ENCODE measurements at places on chromosomes 12 and 14. TPM values are rescaled to one million over a fixed set of nuclear protein-coding genes. Genes with fewer than 3 reads are reported as not detected.

DNA sequence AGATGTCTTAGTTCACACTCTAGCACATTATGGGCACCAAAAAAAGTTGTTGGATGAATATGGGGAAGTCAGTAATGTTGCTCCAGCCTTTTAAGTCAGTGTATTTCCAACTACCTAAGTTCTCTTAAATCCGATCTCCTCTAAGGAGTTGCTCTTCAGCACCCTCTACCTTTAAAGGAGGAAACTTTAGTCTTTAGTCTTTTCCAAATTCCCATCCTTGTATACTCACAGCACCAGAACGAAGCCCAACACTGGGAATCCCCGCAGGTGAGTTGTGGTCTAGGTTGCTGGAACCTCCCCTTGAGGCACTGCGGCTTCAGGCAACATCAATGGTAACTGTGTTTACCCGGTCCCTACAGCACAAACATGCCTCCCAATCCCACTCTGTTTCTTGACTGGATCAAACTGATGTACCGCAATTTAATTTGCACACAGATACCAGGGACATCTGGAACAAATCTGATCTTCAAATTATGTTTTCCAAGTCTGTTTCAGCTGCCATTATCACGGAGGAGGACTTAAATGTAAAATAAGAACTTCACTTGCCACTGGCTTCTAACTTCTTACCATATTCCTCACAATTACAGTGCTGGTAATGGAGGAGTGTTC lies 179.0 kb downstream of the FOXN3 start:
- H3K4me3 ChIP-seq, result no peak overlapping the region
- H3K36me3 ChIP-seq, result no peaks in the 10 kb centered on the region
- H3K27ac ChIP-seq, result no peak overlapping the region

Gene C12orf54
- not detected for total RNA-seq

GRCh38 chr12:24791622-24792021 lies 157.3 kb downstream of the BCAT1 start:
- H3K27me3 ChIP-seq, result no peaks in the 10 kb centered on the region
- no peak overlapping the region for H3K4me3 ChIP-seq
- no peaks in the 10 kb centered on the region for H3K36me3 ChIP-seq

Gene MGP
- not detected for total RNA-seq

GRCh38 chr12:106152334-106152733 lies 13.6 kb upstream of the NUAK1 start:
- no peaks in the 10 kb centered on the region for H3K4me1 ChIP-seq
- H3K27ac ChIP-seq, result no peak overlapping the region
- H3K4me3 ChIP-seq, result no peak overlapping the region
- peak; percentile 36 for DNase-seq
- H3K36me3 ChIP-seq, result no peaks in the 10 kb centered on the region

DNA sequence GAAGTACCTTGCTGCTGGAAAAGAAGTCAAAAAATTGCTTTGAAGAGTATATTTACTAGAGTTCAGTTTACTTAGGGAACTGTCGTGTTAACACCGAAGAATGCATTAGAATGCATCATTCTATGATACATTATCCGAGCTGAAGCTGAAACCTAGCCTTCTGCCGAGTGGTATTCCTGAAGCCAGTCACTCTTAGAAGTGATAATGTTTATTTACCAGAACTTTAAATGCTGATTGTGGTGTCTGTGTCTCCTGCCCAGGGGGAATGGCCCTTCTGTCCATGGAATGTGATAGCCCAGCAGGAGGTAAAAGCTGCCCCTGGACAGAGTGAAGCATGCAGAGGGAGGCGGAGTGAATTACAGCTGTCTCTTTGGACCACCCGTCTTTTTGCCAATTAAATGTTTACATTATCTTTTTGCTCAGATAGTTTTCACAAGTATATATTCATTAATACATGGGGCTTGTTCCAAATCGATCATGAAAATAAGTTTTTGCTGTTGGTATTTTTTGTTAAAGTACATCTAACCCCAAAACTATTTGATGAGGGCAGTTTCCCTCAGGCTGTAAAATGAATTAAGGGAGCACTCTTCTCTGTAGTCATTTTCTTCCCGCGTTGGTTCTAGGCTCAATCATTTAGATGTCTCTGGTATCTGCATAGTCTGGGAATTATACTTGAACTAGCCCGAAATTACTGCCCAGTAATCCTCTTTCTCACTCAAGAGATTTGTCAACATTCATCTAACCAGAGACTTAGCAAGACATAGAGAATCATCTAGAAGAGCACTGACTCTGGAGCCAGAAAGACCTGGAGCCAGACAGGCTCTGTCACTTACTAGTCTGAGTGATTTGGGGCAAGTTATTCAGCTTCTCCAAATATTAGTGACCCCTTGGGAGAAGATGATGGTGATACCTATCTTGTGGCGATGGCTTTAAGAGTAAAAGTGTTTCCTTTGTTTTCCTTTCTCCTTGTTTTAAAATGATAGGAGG lies 147.6 kb downstream of the CRADD start:
- H3K27me3 ChIP-seq, result no peaks in the 10 kb centered on the region
- H3K27ac ChIP-seq, result no peak overlapping the region
- peak; percentile 91 for DNase-seq
- no peaks in the 10 kb centered on the region for H3K36me3 ChIP-seq

GRCh38 chr14:93878871-93879270 lies 48.3 kb upstream of the FAM181A start:
- H3K36me3 ChIP-seq, result no peaks in the 10 kb centered on the region
- no peak overlapping the region for H3K27ac ChIP-seq
- no peaks in the 10 kb centered on the region for H3K4me1 ChIP-seq
- no peaks in the 10 kb centered on the region for H3K27me3 ChIP-seq

- no peak overlapping the region for H3K4me3 ChIP-seq
- H3K36me3 ChIP-seq, result peaks cover 88% of the 10 kb centered on the region
- H3K27ac ChIP-seq, result no peak overlapping the region
- no peak for DNase-seq
- H3K27me3 ChIP-seq, result no peaks in the 10 kb centered on the region
- H3K4me1 ChIP-seq, result no peaks in the 10 kb centered on the region
Observed at GRCh38 chr12:116012757-116013156, 264.7 kb downstream of the MED13L start.

Gene ADGRD1
- total RNA-seq, result 2.1 TPM

DNA sequence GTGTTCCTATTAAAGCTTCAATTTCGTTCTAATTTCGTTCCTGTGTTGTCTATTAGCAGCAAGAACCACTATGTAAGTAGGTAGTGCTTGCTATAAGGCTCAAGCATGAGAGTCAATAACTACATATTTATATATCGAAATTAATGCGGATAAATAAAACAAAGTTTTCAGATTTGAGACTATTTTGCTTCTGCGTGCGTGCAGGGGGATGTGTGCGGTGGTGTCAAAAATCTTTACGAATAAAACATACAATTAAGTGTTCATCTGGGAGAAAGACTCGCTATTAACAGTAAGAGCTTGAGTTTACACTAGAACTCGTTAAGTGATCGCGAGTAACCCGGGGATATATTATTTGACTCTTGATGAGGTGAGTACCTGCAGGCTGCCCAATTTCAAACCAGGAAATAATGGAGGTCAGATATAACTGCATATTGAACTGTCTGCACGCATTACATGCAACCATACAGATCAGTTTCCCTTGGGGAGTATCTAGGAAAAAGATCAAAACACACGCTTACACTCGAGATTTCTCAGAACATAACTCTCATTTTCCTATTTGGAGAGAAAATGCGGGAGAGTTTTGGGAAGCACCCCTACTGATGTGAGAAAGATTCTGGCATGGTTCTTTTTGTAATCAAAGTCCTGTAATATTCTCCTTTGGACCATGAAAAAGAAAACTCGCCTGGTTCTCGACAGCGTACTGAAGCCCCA lies 813 bp downstream of the TWF1 start:
- H3K27ac ChIP-seq, result peak overlapping the region; percentile 93
- H3K4me1 ChIP-seq, result peaks cover 4% of the 10 kb centered on the region
- peak overlapping the region; percentile 99 for H3K4me3 ChIP-seq
- DNase-seq, result no peak

DNA sequence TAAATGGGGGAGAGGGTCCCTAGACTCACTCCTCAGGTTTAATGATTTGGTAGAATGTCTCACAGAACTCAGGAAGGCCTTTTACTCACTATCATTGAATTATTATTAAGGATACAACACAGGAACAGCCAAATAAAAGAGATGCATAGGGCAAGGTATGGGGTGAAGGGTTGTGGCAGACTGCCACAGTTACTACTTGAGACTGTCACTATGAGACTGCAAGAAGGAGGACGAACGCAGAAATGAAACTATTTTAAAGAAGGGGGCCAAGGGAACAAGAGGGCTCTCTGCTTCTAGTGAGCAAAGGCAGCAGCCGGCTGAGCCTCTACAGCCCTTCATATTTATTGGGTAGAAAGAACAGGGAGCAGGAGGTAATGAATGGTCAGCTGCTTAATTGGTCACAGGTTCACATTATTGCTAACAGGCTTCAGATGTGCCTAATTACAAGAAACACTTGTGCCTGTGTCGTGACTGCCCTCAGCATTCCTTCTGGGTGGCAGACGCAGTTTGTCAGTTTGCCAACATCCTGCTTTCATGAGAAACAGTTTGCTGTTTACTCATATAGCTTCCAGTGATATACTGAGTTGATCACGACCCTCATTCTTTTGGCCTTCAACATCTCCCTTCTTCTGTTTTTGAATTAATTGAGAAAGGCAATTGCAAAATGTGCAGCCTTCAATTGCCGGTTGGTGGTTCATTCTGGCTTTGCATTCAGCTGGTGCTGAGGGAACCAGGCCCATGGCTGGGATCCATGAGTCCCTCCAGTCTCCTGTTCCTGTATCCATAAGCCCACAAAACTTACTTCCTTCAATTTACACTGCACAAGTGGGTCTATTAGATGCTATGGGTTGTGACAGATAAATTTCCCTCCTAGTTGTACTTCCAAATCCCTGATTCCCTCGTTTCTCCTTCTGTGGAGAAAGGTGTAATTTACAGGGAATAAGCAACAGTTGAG lies 82.8 kb upstream of the PLEKHG7 start:
- DNase-seq, result no peak
- H3K4me1 ChIP-seq, result no peaks in the 10 kb centered on the region
- H3K27me3 ChIP-seq, result peaks cover 6% of the 10 kb centered on the region
- H3K4me3 ChIP-seq, result peak overlapping the region; percentile 24

Gene RNU4-1
- 4,837 TPM for total RNA-seq
